Bronchial smooth muscle cell (primary cell): ENCODE measurements at places on chromosomes 1 and 21. TPM values are rescaled to one million over a fixed set of nuclear protein-coding genes. Genes with fewer than 3 reads are reported as not detected.

PLA2G2F gene
- total RNA-seq, result not detected in 2 replicates

C2CD4D gene
- not detected in 2 replicates for total RNA-seq

CD1B gene
- total RNA-seq, result not detected in 2 replicates

OLFML2B gene
- total RNA-seq, result 5.5 and 6.8 TPM in 2 replicates

SPRR5 gene
- not detected in 2 replicates for total RNA-seq

KLHL12 gene
- total RNA-seq, result 32.9 and 34.8 TPM in 2 replicates

MPL gene
- not detected in 2 replicates for total RNA-seq

SELL gene
- total RNA-seq, result 0.09 and 0.16 TPM in 2 replicates

MRPL24 gene
- total RNA-seq, result 41.3 and 43.3 TPM in 2 replicates

DSCAM gene
- total RNA-seq, result under 0.01 TPM in 2 replicates

CSF3R gene
- total RNA-seq, result under 0.01 TPM in 2 replicates

OR6N1 gene
- not detected in 2 replicates for total RNA-seq

VSIG8 gene
- under 0.01 TPM in 2 replicates for total RNA-seq

MRPS6 gene
- total RNA-seq, result 6.9 and 13.9 TPM in 2 replicates

S100A1 gene
- 0.63 TPM in 1 of 2 replicates, not detected in the other for total RNA-seq

MYOG gene
- total RNA-seq, result 0.09 TPM in 1 of 2 replicates, not detected in the other

CFAP141 gene
- not detected in 2 replicates for total RNA-seq

IL20 gene
- not detected in 2 replicates for total RNA-seq

CYP4X1 gene
- not detected in 2 replicates for total RNA-seq

CA14 gene
- total RNA-seq, result not detected in 2 replicates

PPM1J gene
- 0.26 and 0.63 TPM in 2 replicates for total RNA-seq

S100A8 gene
- total RNA-seq, result 0.32 TPM in 1 of 2 replicates, not detected in the other

CFAP74 gene
- not detected in 2 replicates for total RNA-seq

PBX1 gene
- total RNA-seq, result 73.0 and 77.5 TPM in 2 replicates

RNU1-2 gene
- 2,114 and 10,807 TPM in 2 replicates for total RNA-seq

SYPL2 gene
- total RNA-seq, result 0.16 and 0.43 TPM in 2 replicates

PTPN7 gene
- not detected in 2 replicates for total RNA-seq

GCSAML gene
- not detected in 2 replicates for total RNA-seq

FDPS gene
- total RNA-seq, result 132 and 244 TPM in 2 replicates

HES4 gene
- 0.43 and 1.1 TPM in 2 replicates for total RNA-seq

PTCH2 gene
- 0.17 and 0.95 TPM in 2 replicates for total RNA-seq

DDOST gene
- total RNA-seq, result 353 and 417 TPM in 2 replicates
